Activated CD4-positive, alpha-beta T cell treated with anti-CD3 and anti-CD28 coated beads for 4 hours (primary cell): ENCODE measurements at places on chromosomes 7 and 10.

DNA sequence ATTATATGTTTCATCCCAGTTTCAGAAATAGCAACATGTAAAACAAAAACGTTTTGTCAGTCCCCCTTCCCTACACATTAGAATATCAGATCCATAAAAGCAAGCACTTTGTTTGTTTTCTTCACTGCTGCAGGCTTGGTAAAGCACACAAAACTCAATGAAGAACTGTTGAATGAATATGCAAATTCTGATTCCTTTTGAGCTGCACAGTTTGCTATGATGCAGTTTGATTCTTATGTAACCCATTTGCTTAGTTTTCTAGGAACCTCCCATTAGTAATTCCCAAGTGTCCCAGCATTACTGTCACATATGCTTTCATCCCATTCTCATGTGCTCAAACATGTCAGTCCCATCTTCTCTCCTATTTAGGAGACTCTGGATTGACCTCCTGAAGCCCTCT lies 26.1 kb upstream of the CHCHD3 start:
- DNase-seq, result no peak

GRCh38 chr10:125772112-125772863 lies 3.3 kb downstream of the MMP21 start:
- no peak for DNase-seq

- no peak for DNase-seq
Observed at GRCh38 chr7:154569916-154570315, 433.0 kb downstream of the PAXIP1 start.

DNA sequence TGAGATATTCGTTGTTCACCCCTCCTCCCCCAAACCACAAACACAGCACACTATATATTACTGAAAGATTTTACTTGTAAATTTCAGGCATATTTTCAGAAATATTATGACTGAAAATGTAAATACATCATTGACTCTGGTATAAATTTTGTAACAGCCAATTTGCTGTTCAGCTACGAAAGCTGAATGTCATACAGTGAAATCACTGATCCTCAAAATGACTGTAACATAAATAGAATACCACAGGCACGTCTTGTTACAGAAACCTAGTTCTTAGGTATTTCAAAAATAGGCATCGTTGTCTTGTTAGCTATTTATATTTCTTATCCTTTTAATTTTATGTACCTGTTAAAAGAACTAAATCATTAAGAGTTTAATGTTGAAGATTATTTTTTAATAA lies 15.1 kb downstream of the TRUB1 start:
- no peak for DNase-seq

DNA sequence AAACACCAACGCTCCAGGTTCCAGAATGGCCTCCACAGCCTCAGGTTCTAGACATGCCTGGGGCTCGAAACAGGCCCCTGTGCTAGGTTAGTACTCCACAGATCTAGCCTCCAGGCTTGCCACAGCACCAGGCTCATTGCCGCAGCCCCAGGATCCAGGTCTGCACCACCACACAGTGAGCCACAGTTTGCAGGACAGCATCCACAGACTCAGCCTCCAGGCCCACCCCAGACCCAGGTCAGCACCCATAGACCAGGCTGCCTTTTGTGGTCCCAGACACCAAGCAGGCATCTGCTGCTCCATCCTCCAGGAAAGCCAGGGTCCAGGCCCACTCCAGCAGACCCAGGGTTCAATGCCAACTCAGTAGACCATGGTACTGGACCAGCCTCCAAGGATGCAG lies 132.3 kb upstream of the VSTM2A start:
- no peak for DNase-seq

DNA sequence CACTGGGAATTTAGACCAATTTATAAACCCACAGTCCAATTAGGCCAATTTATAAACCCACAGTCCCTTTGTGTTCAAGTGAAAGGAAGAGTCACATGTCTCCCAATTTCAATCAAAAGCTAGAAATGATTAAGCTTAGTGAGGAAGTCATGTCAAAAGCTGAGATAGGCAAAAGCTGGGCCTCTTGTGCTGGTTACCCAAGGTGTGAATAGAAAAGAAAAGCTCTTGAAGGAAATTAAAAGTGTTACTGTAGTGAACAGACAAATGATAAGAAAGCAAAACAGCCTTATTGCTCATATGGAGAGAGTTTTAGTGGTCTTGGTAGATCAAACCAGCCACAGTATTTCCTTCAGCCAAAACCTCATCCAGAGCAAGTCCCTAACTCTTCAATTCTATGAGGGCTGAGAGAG lies 245.0 kb downstream of the HDAC9 start:
- no peak for DNase-seq

- DNase-seq, result no peak
Observed at GRCh38 chr7:128937647-128938543, at the start of gene IRF5. Gene IRF5 (plus strand): TSS chr7:128937927. CDS start chr7:128942082, 4,155 bp downstream.

DNA sequence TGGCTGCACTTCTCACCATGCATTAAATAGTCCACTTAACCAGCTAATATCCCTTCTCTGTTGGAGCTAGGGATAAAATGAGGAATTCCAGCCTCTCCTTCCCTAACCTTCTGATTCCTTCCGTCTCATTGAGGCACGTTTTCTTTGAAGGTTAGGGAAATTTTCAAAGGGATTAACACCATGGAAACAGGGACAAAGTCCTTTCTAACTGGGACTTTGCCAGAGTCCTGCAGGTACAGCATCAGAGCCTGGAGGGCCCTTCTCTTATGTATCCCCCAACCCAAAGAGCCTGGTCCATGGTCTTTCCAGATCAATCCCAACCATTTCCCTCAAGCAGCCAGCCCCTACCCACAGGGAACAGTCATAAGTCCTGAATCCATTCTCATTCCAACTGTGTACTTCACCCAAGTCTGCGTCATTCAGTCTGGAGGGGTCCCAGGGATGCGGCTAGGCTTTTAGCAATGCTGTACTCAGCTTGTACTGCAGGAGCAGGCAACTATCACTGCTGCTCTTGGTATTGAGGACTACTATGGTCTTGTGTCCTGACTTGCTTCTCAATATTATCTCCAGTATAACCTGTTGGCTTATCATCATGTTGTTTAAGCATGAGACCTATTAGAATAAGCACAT lies 34.6 kb upstream of the CROT start:
- no peak for DNase-seq

GRCh38 chr7:126690848-126691751 lies 561.6 kb downstream of the GRM8 start:
- DNase-seq, result no peak

GRCh38 chr10:124521429-124521871 lies 59.8 kb downstream of the LHPP start:
- DNase-seq, result no peak
